ENCODE measurements at places on chromosomes 3 and 15.

DNA sequence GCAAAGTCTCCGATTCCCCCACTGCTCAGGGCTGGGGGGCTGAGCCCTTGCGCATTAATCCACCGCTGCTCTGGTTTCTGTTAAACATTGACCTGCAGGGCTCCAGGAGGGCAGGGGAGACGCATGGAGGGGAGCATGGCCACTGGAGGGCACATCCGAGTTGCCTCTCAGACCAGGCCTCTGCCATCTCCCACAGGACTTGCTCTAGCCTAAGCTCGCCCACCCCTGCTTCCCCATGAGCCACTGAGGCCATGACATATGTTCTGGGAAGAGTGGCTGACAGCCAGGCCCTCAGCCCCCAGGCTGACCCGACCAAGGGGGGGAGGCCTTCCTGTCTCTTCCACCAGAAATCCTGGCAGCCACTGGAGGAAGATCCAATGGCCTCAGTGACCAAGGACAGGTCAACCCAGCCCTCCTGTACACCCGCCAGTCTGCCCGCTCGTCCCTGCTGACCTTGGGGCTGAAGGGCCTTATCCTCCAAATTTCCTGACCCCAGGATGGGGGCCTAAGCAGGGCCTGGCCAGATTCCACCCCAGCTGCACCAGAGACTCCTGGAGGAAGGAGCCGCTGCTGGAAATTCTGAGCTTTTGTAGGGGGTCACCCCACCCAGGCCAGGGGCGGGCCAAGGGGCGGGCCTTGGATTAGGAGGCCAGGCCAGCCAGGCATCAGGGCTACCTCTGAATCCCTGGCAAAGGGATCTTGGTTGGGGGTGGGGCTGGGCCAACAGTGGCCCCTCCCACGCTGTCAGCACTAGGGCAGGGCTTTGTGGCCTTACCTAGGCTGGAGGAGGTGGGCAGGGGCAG lies at the start of gene HYAL1:
TSS of gene HYAL1 (minus strand) at position 562 of the 803 bp plus-strand sequence. CDS start 618 bp downstream, outside the sequence.
- DNase-seq = no peak

DNA sequence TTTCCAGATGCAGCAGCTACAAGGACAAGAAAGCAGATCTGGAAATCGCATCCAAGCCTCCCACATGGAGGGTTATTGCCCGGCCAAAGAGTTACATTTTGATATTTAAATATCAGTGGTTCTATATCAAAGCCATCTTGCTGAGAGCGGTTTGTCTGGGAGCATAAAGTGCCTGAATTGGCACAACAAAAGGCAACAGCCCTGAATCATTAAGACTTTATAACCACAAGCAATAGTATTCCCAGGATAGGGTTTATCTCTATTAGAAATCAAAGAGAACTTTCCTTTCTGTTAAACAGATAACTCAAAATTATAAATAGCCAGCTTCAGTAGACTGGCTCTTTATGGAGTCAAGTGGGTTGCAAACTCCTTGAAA lies 564.7 kb downstream of the ROBO1 start:
- DNase-seq = no peak

DNA sequence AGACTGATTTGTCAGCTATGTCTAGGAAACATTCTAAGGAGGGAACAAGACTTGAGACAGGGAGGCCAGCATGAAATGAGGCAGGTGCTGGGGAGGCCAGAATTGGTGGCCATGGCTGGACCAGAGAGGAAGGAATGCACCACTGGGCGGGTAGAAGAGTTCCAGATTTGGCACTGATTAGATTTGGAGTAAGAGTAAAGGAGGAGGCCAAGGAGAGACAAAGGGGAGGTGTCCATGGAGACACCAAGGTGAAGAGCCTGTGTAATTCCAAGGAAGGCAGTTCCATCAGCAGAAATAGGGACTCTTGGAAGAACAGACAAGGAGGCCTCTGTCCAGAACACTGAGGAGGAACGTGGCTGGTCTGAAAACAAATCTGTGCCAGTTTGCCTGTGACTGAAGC lies 1.8 kb downstream of the ARNT2 start:
- DNase-seq = no peak

DNA sequence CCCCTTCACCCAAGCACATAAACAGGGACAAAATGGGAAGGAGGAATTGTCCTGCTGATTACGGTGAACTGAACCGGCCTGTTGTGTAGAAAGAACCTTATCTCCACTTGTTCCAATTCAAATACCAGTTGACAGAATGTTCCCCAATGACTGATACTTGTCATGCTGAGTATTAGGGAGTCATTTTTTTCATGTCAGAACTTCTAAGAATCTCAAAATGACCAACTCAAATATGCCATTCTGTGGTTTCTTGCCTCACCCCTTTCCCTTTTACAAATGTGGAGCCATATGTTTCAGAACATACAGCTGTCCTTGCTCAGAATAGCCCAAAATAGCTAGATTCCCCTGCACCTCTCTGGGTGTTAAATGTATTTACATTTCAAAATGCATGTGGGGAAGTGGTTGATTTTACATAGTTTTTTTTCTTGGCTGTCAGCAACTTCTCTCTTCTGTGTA lies 405.9 kb upstream of the TBL1XR1 start:
- DNase-seq = no peak

GRCh38 chr3:32186097-32186496 lies 52.4 kb upstream of the CMTM8 start:
- DNase-seq = no peak

- peak; percentile 80 for DNase-seq
Measured at GRCh38 chr3:123066896-123067688, at the start of gene PDIA5. Gene PDIA5, plus strand, starts transcription at chr3:123067025. Its CDS starts 140 bp downstream, at chr3:123067165.

DNA sequence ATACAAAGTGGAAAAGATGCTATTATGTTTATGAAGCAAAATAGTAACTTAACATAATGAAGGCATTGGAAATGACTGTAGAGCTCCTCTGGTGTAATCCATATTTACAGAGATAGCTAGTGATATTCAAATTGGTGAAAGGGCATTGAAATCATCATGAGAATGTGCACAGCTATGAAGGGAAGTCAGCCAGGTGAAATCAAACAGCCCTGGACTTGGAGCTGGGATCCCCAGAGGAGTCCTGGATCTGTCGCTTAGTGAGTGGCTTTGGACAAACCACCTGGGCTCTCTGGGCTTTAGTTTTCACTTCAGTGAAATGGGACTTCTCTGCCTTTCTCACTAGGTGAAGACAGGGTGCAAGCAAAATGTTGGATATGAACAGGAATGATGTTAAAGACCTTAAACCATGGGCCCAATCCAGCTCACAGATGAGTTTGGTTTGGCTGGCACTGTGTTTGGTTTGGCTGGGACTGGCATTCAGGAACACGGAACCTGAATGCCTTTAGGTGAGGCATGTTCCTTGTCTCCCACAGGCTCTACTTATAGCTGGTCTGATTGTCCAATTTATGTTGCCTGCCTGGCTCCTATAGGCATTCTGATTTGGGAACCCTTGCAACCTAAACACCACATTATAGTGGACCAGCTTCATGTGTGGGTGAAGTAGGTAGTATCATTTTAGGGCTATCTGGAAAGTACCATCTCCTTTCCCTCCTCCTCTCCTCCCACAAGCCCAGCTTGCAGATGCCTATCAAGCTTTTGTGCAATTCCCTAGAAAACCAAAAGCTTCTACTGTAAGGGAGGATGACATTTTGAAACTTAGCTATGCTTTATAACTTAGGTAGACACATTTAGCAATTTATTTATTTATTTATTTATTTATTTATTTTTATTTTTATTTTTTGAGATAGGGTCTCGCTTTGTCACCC lies 110.6 kb upstream of the TNFAIP8L3 start:
- DNase-seq = no peak

- DNase-seq = no peak
Measured at GRCh38 chr15:48507416-48508065, 138.0 kb downstream of the FBN1 start.

- no peak for DNase-seq
Measured at GRCh38 chr3:58627570-58627885, 39.0 kb downstream of the FAM3D start.

- DNase-seq = no peak
Measured at GRCh38 chr3:4904811-4905695, 74.2 kb upstream of the BHLHE40 start.

GRCh38 chr15:99447497-99448371 lies 118.0 kb upstream of the MEF2A start:
- no peak for DNase-seq
